ENCODE measurements at places on chromosomes 7 and 10.

DNA sequence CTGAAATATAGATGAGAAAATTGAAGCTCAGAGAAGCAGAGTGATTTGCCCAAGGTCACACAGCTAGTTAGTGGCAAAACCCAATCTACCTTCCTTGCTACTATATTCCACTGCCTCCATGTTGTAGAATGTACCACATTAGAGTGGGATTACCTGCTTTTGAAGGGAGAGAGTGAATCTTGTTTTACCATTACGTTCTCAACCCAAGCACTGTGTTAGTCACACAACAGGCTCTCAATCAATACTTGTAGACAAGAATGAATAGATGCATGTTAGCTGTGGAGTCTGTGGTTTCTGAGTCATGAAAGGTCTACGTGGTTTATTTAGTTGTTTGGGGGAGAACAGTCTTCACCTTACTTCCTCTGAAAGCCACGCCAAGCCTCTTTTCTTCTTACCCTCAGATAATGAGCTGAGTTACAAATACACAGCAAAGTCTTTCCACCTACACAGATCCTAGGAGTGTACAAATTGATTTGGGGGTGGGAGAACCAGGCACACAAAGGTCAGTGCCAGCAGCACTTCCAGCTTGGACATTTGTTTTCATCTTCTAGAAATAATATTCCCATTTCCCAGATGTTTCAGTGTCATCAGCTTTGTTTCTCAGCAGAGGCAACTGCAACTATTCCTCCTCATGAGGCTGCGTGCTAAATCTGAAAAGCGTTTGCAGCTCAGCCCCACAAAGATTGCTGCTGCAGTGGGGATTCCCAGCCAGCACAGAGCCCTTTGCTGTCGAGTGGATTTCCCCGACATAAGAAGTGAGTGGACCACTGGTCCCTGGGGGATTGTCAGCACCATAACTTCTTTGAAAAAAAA, 71.5 kb upstream of the ADO start:
- no peak for ATAC-seq

GRCh38 chr7:137020351-137020750, 151.9 kb downstream of the CHRM2 start:
- ATAC-seq = no peak

- no peak for ATAC-seq
Measured at GRCh38 chr7:50557099-50557498, 8.1 kb downstream of the DDC start.

DNA sequence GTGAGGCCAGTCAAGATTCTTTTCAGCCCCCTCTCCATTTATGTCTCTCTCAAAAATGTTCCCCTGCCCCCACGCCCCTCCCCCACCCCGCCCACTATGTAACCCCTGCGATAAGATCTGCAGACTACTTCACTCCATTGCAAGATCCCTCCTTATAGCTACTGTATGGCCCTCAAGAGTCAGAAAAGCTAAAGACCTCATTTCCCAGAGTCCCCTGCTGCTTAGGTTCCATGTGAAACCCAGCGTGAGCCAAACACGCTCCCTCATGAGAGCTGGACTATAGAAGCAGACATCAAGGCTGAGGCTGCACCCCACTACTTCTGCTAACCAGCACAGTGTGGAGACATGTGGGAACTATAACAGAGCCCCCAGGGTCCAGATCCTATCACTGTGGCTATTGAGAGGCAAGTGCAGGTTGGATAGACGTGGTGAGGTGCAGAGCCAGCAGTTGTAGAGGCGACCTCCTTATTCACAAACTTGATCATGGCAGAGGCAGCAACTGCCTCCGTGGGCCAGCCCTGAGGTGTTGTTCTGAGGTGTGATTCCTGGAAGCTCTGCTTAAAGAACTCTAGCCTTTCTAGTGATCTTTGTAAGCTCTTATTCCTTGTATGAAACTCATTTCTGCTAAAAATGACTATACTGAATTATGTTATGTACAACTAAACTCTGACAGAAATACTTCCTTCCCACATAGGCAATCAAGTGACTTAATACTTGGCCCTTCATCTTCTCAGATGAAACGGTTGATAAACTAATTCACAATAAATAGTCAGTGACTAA, 117.0 kb upstream of the ARID5B start:
- ATAC-seq = no peak

DNA sequence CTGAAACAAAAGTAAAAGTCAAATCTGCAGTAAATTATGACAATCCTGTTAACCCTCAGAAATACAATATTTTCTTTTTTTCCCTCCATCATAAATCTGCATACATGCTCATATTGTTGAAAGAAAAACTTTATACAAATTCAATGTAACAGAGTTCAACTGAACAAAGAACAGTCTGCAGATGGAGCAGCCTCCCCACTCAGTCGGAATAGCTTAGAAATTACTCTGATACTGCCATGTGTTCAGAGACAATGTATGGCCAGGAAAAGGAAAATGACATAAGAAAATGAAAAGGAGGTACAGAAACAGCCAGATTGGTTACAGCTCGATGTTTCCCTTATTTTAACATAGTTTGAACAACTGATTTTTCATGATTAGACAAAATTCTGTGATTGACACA, 651.9 kb upstream of the COBL start:
- ATAC-seq = no peak

GRCh38 chr10:32961895-32962369, 3.9 kb upstream of the ITGB1 start:
- peak; percentile 27 for ATAC-seq
